ENCODE measurements at places on chromosomes 6 and 20.

- DNase-seq, result no peak
These were observed 13.7 kb downstream of the SPATA2 start for GRCh38 chr20:49901588-49901987.

- DNase-seq, result no peak
These were observed 17.8 kb downstream of the MAP3K5 start for GRCh38 chr6:136774228-136775041.

DNA sequence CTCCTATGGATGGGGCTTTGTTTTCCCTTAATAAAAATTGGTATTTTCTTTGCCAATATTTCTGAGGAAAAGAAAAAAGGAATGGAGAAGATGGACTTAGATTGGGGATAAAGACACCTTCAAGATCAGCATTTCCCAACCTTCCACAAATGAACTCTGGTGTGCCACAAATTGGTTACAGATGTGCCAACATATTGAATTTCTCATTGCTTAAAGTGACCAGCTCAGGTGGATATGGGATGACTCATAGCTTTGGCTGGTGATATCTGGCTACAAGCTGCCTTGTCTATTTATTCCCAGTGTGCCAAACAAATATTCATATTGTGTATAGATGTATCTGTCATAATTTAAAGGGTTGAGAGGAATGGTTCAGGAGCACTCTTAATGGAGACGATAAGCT lies 32.5 kb downstream of the THEMIS start:
- DNase-seq, result no peak

- no peak for DNase-seq
These were observed 1.4 kb downstream of the NUS1 start for GRCh38 chr6:117676577-117677218.

DNA sequence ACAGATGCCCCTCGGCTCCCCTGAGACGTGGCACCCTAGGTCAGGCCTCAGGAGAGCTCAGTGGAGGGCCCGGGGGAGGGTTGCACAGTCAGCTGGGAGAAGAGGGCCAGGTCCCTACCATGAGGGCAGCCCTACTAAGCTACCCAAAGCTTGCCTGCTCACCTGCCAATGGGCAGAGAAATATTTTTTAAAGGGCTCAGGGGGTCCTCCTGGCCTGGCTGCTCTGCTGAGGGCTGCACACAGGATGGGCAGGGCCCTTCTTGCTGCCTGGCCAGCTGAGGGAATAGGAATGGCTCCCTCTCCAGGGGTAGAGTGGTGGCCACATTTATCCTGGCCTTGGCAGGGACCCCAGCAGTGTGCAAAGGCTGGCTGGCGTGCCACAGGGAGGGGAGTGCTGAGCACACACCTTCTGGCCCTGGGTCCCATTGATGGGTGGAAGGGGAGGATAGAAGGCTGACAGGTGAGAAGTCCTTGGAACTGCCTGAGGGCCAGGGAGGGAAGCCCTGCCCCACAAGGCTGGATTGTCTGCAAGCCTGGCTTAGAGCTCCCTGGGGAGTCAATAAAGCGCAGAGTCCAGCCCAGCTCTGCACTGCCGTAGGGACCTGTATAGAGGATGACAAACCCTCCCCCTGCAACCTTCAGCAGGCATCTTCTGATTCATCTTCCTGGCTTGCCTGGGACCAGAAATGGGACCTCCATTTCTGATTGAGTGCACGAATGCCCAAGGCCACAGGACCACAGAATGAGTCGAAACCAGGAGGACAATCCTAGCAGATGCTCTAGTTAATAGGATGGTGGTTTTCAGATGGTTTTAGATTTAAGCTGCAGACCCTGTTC lies 62.1 kb downstream of the NOL4L start:
- peak; percentile 11 for DNase-seq

GRCh38 chr6:167127785-167128531 lies 5.1 kb downstream of the CCR6 start:
- no peak for DNase-seq

- DNase-seq, result no peak
These were observed 39.2 kb upstream of the KCNG1 start for GRCh38 chr20:51062065-51062464.

DNA sequence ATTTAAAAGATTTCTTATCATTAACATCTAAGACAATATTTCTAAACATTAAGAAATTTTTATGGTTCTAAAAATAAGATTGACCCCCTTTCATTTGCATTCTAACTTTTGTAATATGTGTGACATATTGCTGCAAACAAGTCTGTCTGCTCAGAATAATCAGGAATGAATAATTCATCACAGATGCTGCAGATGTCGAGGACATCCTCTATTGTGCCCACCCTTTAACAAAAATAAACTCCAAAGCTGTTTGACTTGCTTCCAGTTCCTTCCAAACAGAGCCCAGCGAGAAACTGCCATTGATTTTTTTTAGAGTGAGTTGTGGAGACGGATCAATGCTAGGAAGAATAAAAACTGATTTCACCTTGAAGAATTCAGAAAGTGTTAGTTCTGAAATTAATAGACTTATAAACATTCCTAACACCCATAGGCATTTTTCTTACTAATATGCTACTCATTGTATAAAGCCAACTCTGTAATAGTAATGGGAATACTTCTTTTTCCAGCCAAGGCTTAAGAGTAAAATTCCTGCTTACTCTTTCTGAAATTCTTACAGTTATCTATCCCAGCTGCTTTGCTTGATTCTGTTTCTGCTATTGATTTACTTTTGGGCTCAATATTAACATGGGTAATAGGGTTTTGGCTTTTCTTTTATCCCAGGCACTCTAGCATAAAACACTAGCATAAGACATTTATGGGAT lies 244.8 kb upstream of the FAM83B start:
- no peak for DNase-seq

DNA sequence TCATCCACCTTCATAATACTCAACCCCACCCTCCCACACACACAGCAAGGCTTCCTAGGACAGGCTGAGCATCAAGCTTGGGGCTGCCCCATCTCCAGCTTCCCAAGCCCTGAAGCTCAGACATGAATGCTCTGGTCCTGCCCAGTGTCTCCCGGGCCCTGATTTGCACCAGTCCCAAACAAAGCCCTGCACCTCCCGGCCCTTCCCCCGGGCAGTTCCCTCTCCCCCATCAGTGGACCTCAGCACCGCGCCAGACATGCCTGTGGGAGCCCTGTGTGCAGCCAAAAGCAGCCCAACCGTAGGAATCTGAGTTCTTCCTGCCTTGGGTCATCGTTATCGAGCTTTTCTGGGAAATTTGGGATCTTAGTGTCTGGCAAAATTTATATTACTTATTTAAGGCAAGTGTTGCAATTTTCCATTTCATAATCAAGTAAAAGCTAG lies 63.5 kb downstream of the THBS2 start:
- DNase-seq, result no peak

GRCh38 chr20:44083220-44083933 lies 103.6 kb downstream of the JPH2 start:
- DNase-seq, result peak; percentile 74

DNA sequence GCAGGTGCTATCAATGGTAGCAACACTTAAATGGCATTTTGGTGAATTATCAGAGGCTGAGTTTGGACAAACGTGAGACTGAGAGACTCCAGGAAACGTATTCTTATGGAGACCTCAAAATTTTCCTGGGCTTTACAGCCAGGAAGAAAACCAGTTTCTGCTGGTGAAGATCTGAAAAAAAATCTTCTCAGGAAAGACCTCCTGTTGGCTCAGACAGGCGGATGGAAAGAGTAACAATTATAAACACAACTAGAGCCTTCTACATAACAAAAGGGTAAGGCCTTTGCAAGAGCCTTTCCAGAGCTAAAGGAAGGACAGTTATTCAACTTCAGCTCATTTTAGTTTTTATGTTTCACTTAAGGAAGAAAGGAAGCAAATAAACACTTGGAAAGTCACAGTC lies 274.4 kb downstream of the THBS2 start:
- no peak for DNase-seq
